Hair follicle dermal papilla cell (primary cell): ENCODE measurements at places on chromosomes 7 and 10. TPM values are rescaled to one million over a fixed set of nuclear protein-coding genes. Genes with fewer than 3 reads are reported as not detected.

Gene EGR2
- total RNA-seq: 0.61 and 1.1 TPM in 2 replicates

Gene GPER1
- total RNA-seq: 4.2 and 6.0 TPM in 2 replicates

Gene PPP1R3C
- total RNA-seq: 75.5 and 139 TPM in 2 replicates

Gene PLAU
- total RNA-seq: 99.5 and 123 TPM in 2 replicates

Gene ZNF786
- 4.1 and 4.6 TPM in 2 replicates for total RNA-seq

Gene SFTPA2
- total RNA-seq: not detected in 2 replicates

Gene CYP26C1
- total RNA-seq: under 0.01 and 0.16 TPM in 2 replicates

Gene PILRA
- 0.36 TPM in 1 of 2 replicates, not detected in the other for total RNA-seq

Gene GNAT3
- not detected in 2 replicates for total RNA-seq

Gene SPDYE5
- total RNA-seq: 0.12 TPM in 1 of 2 replicates, not detected in the other

Gene STEAP1B
- 11.4 and 16.2 TPM in 2 replicates for total RNA-seq

Gene HOXA10
- total RNA-seq: not detected in 2 replicates

Gene ATP5MK
- 116 and 154 TPM in 2 replicates for total RNA-seq

Gene VWA2
- total RNA-seq: 0.16 TPM in 1 of 2 replicates, not detected in the other
